Hematopoietic multipotent progenitor cell treated with erythropoietin and hydrocortisone succinate and interleukin-3 and kit ligand, for 8 days (in vitro differentiated cells): ENCODE measurements at places on chromosomes 3 and 15.

- DNase-seq: peak; percentile 17
Measured at GRCh38 chr3:188439080-188439479, 285.1 kb downstream of the LPP start.

DNA sequence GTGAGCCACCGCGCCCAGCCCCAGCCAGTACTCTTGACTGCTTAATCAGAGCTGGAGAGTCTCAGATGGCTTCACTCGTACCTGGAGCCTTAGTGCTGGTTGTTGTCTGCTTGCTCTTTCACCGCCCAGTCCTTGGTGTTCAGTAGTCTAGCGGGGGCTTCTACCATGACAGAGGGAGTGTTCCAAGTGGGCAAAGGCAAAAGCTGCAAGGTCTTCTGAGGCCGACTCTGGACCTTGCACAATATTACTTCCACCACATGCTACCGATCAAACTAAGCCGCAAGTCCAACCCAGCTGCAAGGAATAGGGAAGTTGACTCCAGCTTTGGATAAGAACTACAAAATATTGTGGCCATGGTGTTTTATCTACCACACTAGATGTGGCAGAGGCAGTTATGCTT is 6.6 kb downstream of the PARL start:
- peak; percentile 73 for DNase-seq

DNA sequence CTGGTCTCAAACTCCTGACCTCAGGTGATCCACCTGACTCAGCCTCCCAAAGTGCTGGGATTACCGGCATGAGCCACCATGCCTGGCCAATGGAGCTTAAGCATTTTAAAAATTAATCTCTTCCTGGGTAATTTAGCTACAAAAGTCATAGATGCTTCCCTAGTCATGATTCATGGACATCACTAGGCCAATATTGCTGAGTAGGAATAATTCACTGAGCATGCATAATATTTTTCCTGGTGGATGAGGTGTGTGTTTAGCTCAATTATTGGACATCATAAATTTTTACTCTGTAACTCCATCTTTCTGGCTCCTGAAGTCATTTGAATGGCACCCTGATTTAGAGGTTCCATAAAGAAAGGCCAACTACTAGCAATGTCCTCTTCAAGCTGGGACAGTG is 512.9 kb upstream of the AGTR1 start:
- no peak for DNase-seq

GRCh38 chr3:170055209-170055608 is 17.4 kb downstream of the GPR160 start:
- no peak for DNase-seq

- no peak for DNase-seq
Measured at GRCh38 chr15:65641768-65642475, 20.2 kb downstream of the SLC24A1 start.

GRCh38 chr3:157023226-157023625 is 136.7 kb downstream of the CCNL1 start:
- DNase-seq: no peak

GRCh38 chr3:190131329-190131728 is 10.6 kb upstream of the P3H2 start:
- DNase-seq: peak; percentile 9

DNA sequence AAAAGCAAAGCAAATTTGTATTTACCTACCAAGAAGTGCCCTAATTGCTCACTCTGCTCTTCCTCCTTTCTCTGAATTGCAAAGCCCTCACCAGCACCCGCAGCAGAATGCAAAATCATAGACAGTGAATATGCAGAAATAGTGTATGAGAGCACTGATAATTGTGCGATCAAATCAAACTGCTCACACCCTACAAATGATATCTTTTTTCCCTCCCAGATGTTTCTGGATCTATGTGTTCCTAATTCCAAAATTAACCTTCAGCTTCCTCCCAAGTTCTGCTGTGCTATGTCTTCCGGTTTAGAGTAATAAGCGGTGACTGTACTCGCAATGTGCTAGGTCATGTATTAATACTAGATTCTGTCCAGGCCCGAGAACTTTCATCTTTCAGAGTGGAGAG is 3.4 kb downstream of the GHSR start:
- no peak for DNase-seq

- DNase-seq: no peak
Measured at GRCh38 chr3:71662568-71662967, 62.6 kb downstream of the EIF4E3 start.

GRCh38 chr15:52803467-52804306 is 13.6 kb upstream of the ONECUT1 start:
- no peak for DNase-seq

GRCh38 chr3:183046883-183047282 is 52.4 kb downstream of the MCCC1 start:
- no peak for DNase-seq

DNA sequence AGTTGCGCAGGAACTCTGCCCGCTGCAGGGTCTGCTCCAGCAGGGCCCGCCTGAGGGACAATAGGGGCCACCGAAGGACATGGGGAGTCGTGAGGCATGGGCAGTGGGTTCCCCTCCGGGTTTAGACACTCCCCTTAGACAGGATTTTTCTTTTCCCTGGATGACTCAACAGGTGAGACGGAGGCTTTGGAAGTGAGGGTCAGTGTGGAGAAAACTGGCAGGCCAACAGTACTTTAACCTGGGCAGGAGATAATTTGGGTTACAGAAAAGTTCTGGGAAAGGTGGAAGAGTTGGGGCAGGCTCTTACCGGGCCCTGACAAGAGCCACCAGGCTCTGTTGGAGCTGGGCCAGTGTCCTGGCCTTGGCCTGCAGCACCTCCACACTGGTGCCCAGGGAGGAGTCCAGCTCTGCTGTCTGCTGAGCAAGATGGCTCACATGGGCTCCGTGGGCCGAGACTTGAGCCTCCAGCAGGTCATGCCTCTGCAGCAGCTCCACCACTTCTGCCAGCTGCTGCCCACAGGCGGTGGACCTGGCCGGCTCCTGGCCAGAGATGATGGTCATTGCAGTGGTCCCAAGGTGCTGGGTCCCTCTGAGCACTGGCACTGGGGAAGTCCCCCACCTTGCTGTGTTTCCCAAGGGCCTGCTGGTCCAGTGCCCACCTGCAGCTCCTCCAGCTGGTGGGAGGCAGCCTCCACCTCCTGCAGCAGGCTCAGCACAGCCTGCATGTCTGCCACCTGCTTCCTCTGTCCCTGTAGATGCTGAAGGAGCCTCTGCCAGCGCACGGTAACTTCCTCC is 11.0 kb downstream of the SPTBN5 start:
- no peak for DNase-seq

DNA sequence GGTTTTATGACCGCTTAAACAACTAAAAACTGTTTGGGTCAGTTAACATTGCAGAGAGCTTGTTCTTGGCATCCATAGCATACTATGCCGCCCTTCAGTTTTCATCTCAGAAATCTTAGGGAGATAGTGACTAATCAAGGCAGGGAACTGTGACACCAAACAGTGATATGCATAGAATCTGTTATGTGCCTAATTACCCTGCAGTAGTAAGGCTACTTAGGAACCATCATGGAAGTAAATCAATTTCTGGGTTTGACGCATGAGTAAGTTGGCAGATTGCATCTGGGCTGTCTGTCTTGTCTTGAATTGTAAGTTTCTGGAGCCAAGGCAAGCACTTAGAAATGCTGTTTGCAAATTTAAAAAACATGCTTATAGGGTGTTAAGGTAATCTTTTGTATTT is 22.5 kb downstream of the KCTD6 start:
- no peak for DNase-seq

DNA sequence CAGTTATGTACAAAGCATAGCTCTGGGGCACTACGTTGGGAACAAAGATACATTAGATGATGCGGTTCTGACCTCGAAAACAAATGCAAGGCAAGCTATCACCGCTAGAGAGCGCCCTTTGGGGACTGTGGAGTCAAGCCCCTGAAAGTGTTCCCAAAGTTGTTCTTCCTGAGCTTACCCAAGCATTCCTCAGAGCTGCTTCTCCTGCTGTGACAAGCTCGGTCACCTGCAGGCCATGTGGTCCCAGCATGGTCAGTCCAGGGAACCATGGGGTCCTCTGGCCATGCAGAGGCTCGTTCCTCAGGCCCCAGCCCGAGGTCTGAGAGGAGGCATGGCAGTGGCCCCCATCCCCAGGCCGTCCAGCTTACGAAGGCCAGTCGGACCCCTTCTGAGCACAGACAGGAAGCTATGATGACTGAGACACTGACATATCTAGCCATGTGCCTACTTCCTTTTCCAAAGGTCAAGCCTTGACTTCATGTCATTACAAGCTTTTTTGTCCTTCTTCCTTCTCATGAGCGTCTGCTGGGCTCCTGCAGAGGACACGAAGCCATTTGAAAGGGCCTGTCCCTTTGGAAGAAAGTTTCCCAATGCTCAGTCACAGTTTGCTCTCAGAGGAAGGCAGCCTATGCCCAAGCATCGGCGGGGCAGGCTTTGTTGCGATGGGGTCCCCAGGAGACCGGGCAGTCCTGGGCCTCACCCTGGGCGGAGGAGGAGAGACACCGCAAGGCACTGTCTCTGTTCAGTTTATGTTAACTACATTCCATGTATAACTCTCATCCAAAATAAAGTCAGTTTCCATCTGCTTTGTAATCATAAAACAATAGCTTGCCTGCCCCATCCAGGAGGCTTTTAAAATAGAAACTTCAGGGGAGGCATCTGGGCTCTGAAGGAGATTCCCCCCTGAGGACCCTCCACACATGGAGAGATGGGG is 79.3 kb downstream of the ATP10A start:
- peak; percentile 25 for DNase-seq

DNA sequence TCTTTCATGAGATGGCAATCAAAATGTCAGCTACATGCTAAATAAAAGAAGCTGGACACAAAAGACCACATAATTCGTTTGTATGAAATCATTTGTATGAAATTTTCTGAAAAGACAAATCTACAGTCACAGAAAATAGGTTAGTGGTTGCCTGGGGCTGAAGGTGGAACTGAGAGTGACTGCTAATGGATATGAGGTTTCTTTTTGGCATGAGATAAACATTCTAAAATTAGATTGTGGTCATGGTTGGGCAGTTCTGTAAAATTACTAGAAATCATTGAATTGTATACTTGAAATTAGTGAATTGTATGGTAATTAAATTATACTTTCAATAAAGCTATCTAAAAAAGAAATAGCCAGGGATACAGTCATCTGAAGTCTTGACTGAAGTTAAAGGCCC is 2.7 kb upstream of the DMXL2 start:
- no peak for DNase-seq

DNA sequence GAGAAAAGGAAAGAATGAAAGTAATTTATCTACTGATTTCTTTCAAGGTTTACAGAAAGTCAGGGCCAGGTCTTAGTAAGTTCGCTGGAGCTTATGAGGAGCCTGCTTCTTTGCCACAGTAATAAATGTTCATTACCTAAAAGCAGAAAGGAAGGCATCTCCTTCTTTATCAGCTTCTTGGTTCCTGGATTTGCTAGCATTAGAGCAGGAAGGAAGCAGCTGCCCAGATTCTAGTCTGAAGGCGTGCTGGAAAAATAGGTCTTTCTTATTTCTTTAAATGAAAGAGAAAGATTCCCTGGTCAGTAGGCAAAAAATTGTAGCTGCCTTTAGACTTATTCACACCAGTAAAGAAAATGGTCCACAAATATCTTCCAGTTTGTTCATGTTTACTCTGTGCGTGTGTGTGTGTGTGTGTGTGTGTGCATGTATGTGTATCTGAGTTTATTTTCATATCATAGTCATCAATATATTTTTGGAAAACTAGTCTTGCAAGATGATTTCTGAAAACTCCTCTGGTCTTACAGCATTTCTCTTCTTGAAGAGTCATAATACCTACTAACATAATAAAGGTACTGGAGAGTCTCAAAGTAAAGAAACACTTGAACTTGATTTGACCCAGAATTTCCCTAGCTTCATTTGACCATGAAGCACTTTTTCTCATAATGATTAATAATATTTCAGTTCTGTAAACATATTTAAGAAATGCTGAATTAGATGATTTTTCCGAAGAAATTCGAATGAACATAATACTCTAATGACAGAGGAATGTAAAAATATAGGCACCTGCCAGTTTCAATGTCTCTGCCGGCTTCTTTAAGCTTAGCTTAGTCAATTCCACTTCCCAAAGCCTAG is 255.3 kb upstream of the ZPLD1 start:
- DNase-seq: peak; percentile 18

DNA sequence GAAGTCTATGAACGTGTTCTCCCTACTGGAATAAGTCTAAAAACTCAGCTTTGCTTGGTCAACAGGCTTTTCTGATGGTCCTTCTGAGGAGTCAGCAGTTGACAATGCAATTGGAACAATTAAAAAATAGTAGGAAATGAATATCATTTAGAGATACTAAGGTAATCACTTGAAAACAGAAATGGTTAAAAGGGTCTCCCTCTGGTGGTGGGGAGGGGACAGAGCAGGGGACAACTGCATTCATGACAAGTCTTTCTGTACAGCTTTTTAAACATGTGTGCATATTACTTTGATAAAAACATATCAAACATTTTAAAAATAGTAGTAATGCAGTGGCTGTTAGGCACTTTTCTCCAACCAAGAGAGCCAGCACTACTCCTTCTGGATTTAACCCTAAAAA is 119.9 kb upstream of the FHIT start:
- DNase-seq: peak; percentile 45

DNA sequence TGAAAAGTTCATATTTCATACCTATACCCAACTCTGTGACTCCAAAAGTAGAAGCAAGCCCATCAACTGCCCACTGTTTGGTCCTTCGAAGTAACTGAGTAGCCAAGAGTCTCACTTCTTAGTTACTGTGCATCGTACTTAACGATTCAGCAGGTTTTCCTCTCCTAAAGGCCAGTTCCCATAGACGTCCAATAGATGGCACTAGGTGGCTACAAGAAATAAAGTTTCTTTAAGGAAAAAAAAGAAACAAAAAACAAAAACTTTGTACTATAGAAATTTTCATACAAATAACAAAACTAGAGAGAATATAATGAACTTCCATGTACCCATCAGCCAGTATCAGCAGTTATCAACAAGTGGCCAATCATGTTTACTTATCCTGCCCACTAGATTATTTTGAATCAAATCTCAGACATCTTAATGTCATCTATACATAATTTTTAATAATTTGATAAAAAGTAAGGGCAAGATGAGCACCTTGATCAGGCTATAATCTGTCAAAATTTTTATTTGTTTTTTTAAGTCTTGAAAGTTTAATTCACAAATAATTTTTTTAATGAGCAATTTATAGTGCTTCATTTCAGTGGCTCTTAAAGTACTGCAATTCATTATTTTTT is 63.8 kb upstream of the ACP3 start:
- peak; percentile 74 for DNase-seq

DNA sequence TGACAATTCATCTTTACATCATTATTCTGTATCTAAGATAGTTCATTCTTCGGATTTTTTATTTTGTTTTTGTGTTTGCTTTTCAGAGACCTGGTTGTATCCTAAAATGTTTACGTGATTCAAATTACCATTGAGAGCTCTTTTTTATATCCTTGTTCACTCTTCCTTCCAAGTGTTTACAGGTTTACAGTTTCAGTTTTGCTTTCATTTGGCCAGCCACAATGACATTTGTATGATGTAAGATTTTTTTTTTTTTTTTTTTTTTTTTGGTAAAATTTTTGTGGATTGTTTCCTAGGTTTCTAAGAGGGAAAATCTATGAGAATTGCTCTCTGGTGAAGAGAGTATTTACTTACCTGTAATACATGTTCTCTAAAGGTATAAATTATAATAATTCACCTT is 55.0 kb downstream of the SETD5 start:
- DNase-seq: no peak

GRCh38 chr15:59222906-59223550 is 16.4 kb downstream of the LDHAL6B start:
- DNase-seq: no peak
